ELR (cell line): ENCODE measurements at places on chromosomes 12 and 14.

- no peak for DNase-seq
These were observed 3.1 kb downstream of the CBLN3 start for GRCh38 chr14:24426150-24426911.

DNA sequence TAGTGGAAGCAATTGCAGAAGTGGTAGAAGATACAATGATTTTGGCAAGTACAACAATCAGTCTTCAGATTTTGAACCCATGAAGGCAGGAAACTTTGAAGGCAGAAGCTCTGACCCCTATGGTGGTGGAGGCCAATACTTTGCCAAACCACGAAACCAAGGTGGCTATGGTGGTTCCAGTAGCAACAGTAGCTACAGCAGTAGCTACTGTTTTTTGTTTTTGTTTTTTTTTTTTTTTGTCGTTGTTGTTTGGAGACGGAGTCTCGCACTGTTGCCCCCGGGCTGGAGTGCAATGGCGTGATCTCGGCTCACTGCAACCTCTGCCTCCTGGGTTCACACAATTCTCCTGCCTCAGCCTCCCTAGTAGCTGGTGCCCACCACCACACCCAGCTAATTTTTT lies 47.4 kb downstream of the IFNG-AS1 start:
- DNase-seq = no peak

- DNase-seq = no peak
These were observed 711.9 kb upstream of the TMEM132C start for GRCh38 chr12:127555071-127555470.

- DNase-seq = no peak
These were observed 25.8 kb downstream of the TMEM120B start for GRCh38 chr12:121738340-121738858.
